CD14-positive monocyte (primary cell): ENCODE measurements at places on chromosomes 6 and 20.

GRCh38 chr6:14344486-14344885 lies 226.9 kb downstream of the CD83 start:
- peaks cover 24% of the 10 kb centered on the region for H3K4me1 ChIP-seq
- H3K27ac ChIP-seq: no peak overlapping the region
- H3K27me3 ChIP-seq: no peaks in the 10 kb centered on the region

DNA sequence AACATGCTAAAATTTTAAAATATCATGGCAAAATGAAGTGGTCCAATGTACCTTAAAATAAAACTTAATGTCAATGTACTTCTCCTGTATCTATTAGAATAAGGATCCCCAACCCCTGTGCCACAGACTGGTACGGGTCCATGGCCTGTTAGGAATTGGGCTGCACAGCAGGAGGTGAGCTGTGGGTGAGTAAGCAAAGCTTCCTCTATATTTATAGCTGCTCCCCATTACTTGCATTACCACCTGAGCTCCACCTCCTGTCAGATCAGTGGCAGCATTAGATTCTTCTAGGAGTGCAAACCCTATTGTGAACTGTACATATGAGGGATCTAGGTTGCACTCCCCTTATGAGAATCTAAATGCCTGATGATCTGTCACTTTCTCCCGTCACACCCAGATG lies 86.0 kb downstream of the SLC16A10 start:
- no peak overlapping the region for H3K4me3 ChIP-seq
- H3K27me3 ChIP-seq: no peaks in the 10 kb centered on the region
- no peak for DNase-seq
- H3K27ac ChIP-seq: no peak overlapping the region
- H3K36me3 ChIP-seq: no peaks in the 10 kb centered on the region
- H3K4me1 ChIP-seq: no peaks in the 10 kb centered on the region

DNA sequence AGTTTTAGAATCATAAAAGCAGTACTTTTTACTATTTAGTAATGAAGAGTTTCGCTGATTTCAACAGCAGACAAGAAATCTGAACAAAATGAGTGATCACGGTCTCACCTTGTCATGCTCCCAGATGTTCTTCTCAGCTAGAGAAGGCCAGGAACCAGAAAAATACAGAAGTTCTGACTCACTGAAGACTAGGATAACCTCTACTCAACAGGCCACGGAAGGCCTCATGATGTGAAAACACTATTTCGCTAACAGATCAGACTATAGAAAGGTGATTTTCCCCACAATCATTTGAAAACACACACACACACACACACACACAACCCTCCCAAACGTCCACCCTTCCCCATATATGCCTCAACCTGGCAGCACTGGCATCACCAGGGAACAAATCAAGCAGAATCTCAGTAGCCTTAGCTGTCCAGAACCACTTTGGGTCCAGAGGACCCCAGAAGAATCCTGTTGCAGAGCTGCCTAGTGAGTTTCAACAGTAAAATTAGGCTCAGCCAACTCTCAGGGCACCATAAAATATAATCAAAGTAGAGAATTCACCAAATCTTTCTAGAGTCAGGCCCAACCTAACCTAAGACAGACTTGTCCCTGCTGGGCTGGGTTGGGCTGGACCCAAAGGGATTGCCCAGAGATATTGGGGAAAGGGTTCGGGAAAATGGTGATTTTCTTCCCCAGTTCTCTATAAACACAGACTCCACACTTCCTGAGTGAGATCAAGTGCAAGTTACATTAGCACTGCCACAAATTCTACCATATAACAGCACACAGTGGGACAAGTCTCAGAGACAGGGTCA lies 7.9 kb downstream of the EXOC2 start:
- H3K27ac ChIP-seq: no peak overlapping the region
- peak; percentile 41 for DNase-seq
- no peaks in the 10 kb centered on the region for H3K27me3 ChIP-seq
- H3K4me3 ChIP-seq: no peak overlapping the region
- H3K4me1 ChIP-seq: peaks cover 14% of the 10 kb centered on the region

DNA sequence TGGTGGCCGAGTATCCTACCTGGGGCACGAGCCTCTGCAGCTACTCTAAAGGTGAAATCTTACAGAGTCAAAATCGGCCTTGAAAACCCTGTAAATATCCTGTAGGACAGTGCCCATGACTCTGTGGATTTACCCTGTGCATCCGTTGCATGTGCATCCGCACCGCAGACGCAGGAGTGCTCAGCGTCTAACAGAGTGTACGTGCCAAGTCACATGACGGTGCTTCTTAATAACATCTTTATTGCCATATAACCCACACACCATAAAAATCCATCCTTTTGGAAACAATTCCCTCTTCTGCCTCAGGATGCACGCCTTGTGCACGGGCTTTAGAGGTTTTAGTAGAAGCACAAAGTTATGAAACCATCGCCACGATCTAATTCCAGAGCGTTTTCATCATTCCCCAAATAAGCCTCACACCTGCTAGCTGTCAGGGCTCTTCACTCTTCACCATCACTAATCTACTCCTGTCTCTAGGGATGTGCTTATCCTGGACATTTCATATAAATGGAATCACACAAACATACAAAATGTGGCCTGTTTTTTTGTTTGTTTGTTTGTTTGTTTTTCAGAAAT lies 384.5 kb upstream of the SULF2 start:
- no peaks in the 10 kb centered on the region for H3K27me3 ChIP-seq
- no peaks in the 10 kb centered on the region for H3K4me1 ChIP-seq

DNA sequence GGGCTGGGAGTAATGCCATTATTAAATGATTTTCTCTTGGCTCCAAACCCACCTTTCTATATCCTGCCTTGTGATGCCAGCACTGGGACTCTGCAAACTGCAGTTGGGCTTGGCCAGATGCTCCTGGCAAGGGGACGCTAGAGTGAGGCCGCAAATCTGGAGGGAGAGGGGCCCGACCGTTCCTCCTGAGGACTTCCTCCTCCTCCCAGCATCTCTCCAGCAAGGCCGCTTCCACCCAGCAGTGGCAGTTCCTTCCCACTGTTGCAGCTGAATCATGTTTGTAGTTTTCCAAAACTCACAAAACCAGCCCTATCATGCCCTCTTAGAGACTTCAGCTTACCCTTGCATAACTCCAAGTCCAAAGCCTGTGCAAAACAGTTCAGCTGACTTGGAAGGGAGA lies 244.4 kb downstream of the FOXA2 start:
- peaks cover 4% of the 10 kb centered on the region for H3K27me3 ChIP-seq
- no peak for DNase-seq
- H3K27ac ChIP-seq: no peak overlapping the region
- peaks cover 4% of the 10 kb centered on the region for H3K4me1 ChIP-seq

DNA sequence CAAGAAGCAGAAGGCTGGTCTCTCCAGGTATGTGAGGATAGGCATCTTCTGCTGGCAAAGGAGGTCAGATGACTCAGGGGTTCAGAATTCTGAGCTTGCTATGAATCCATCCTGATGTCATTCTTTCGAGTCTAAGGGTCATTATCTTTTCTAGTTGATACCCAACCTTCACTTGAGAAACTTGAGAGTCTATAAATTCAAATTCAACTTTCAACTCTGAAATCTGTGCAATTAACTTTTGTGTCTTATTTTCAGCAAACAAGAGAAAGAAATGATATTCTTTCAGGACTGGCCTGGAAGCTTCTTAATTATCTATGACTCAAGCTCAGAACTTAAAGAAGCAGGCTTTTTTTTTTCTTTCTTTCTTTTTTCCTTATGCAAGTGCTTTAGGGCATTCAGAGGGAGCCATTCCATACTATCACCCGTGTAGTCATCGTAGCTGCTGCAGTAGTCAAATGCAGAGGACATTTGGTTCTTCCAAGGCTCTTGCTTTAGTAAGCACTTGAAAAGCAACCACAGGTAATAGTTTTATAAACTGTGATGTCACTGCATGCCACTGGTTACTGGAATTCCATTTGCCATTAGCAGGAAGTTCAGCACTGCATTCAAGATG lies 93.0 kb downstream of the ADTRP start:
- H3K36me3 ChIP-seq: no peaks in the 10 kb centered on the region
- no peak for DNase-seq
- H3K4me1 ChIP-seq: peaks cover 5% of the 10 kb centered on the region
- H3K4me3 ChIP-seq: no peak overlapping the region

DNA sequence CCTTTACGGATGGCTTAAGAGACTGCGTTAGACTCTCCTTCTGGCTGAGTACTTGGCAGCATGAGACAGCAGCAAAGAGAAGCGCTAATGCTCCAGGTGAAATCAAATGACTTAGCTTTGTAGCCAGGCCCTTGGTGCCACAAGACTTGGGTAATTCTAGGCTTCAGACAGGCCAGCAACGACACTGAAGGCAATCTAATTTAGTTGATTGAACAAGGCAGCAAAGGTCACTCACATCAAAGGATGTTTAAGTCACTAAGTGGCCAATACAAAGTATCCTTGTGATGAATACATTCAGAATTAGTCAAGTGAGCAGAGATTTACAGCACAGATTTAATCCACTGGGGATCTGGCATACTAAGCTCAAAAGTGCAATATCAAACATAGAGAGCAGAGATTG lies 113.2 kb downstream of the FAM83B start:
- no peaks in the 10 kb centered on the region for H3K36me3 ChIP-seq
- H3K27me3 ChIP-seq: no peaks in the 10 kb centered on the region
- H3K4me1 ChIP-seq: no peaks in the 10 kb centered on the region
- no peak overlapping the region for H3K4me3 ChIP-seq
- DNase-seq: no peak
- no peak overlapping the region for H3K27ac ChIP-seq

- peaks cover 47% of the 10 kb centered on the region for H3K4me1 ChIP-seq
- H3K27me3 ChIP-seq: no peaks in the 10 kb centered on the region
- peaks cover under 1% of the 10 kb centered on the region for H3K36me3 ChIP-seq
These were observed 55.2 kb upstream of the SUPT3H start for GRCh38 chr6:45432977-45433376.

DNA sequence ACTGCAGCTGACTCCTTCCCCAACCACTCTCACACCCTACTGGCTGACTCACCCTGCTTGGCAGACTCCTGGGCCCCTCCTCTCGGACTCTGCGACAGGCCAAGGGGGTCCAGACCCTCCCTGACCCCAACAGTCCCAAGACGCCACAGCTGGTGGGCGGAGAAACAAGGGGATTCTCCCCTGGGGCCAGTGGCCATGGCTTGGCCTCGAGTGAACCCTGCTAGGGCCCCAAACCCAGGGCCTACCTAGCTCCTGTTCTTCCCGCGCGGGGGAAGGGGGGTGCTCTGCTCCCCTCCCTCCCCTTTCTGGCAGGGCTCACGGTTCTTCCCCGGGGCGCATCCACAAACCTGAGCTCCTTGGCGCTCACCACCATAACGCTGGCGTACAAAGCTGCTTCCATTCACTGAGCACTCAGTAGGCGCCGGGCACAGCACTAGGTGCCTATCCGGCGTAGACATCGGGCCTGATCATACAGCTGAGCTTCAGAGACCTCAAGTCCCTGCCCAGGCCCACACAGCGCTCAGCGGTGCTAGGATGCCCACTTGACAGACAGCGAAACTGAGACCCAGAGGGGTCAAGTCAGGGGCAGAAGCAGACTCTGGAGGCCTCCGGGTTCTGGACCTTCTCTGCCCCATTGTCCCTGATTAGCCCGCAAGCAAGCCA lies 597 bp downstream of the ADA start:
- H3K36me3 ChIP-seq: no peaks in the 10 kb centered on the region
- no peak overlapping the region for H3K27ac ChIP-seq
- H3K4me3 ChIP-seq: peak overlapping the region; percentile 54
- peaks cover 48% of the 10 kb centered on the region for H3K4me1 ChIP-seq
- no peaks in the 10 kb centered on the region for H3K27me3 ChIP-seq

DNA sequence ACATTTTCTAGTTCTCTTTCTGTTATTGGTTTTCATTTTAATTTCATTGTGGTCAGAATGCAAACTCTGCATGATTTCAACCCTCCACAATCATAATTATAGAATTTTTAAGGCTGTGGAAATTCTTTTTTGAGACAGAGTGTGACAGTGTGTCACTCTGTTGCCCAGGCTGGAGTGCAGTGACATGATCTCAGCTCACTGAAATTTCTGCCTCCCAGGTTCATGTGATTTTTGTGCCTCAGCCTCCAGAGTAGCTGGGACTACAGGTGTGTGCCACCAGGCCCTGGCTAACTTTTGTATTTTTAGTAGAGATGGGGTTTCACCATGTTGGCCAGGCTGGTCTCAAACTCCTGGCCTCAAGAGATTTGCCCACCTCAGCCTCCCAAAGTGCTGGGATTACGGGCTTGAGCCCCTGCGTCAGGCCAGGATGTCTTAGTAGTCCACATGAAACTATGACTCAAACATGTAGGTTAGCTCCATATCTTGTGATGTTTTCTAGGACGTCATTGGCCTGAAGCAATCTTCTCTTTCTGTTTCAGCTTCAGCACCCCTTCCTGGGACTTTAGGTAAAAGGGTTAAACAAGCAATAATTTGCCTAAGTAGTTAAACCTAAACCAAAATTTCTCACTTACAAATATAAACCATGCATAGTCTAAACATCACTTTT lies 47.4 kb upstream of the SAMD3 start:
- no peaks in the 10 kb centered on the region for H3K27me3 ChIP-seq
- H3K4me3 ChIP-seq: no peak overlapping the region
- H3K36me3 ChIP-seq: no peaks in the 10 kb centered on the region
- H3K27ac ChIP-seq: no peak overlapping the region
- no peak for DNase-seq
- no peaks in the 10 kb centered on the region for H3K4me1 ChIP-seq

- H3K27ac ChIP-seq: no peak overlapping the region
- peak; percentile 70 for DNase-seq
- H3K27me3 ChIP-seq: no peaks in the 10 kb centered on the region
- no peaks in the 10 kb centered on the region for H3K36me3 ChIP-seq
These were observed 17.6 kb downstream of the IL22RA2 start for GRCh38 chr6:137155830-137156229.

- H3K4me3 ChIP-seq: no peak overlapping the region
- H3K27ac ChIP-seq: no peak overlapping the region
- peaks cover 14% of the 10 kb centered on the region for H3K36me3 ChIP-seq
- H3K27me3 ChIP-seq: no peaks in the 10 kb centered on the region
- no peak for DNase-seq
- no peaks in the 10 kb centered on the region for H3K4me1 ChIP-seq
These were observed 25.3 kb downstream of the SERAC1 start for GRCh38 chr6:158142789-158143188.

GRCh38 chr20:4998160-4998651 lies 3.1 kb downstream of the SLC23A2 start:
- DNase-seq: peak; percentile 36
- peaks cover 38% of the 10 kb centered on the region for H3K4me1 ChIP-seq
- H3K4me3 ChIP-seq: no peak overlapping the region
- H3K27me3 ChIP-seq: no peaks in the 10 kb centered on the region
- no peak overlapping the region for H3K27ac ChIP-seq
- H3K36me3 ChIP-seq: no peaks in the 10 kb centered on the region

DNA sequence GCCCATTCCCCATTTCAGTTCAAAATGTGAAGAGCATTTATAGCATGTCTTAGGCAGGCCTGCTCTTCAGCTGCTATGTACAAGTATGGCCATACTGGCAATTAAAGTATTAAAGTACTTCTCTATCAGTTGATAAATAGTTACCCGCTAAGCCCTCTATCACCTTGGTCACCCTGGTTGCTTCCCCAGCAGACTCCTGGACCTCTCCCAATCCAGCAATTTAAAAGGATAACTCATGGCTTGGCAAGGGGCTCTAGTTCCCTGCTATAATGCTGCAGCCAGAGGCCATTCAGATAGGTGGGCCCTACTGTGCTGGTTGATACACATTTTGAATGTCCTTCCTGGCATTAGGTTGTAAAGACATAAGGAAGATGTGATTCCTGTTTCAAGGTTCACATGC lies 7.0 kb downstream of the C6orf163 start:
- H3K4me3 ChIP-seq: no peak overlapping the region
- no peaks in the 10 kb centered on the region for H3K27me3 ChIP-seq
- H3K36me3 ChIP-seq: no peaks in the 10 kb centered on the region
- H3K27ac ChIP-seq: no peak overlapping the region
- DNase-seq: no peak
